HFFc6 (cell line): ENCODE measurements at places on chromosomes 12 and 14. TPM values are rescaled to one million over a fixed set of nuclear protein-coding genes. Genes with fewer than 3 reads are reported as not detected.

- no peak overlapping the region for H3K4me3 ChIP-seq
- H3K27ac ChIP-seq: no peak overlapping the region
- H3K27me3 ChIP-seq: peaks cover 3% of the 10 kb centered on the region
- no peak for DNase-seq
- peaks cover 11% of the 10 kb centered on the region; the same call in 1 of the 2 replicates for H3K36me3 ChIP-seq
Measured at GRCh38 chr14:69193721-69194120, 2.4 kb downstream of the EXD2 start.

The MAGOHB gene
- total RNA-seq: 35.4 to 45.5 TPM (median 42.3 TPM) in 3 replicates

The KSR2 gene
- total RNA-seq: 0.15 TPM in 1 of 3 replicates, not detected in the others

GRCh38 chr12:108551535-108551934, 9.4 kb downstream of the SART3 start:
- H3K4me1 ChIP-seq: peaks cover 60% of the 10 kb centered on the region
- H3K36me3 ChIP-seq: peaks cover 14% of the 10 kb centered on the region
- peak overlapping the region; percentile 69 for H3K27ac ChIP-seq
- H3K4me3 ChIP-seq: peak overlapping the region; percentile 65

DNA sequence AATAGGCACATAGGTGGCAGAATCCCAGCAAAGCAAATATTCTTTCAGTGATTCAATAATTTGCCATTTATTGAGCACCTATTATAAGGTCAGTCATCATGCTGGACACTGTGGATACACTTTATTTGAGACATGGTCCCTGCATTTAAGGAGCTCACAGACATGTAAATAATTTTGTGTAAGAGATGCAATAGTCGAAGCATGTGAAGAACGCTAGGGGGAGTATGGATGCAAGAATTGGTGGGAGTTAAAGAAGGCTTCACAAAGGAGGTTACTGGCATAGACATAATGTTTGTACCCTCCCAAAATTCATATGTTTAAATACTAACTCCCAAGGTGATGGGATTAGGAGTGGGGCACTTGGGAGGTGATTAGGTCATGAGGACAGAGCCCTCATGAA, 260.6 kb upstream of the GARIN6 start:
- no peak overlapping the region for H3K4me3 ChIP-seq
- peaks cover 5% of the 10 kb centered on the region; the same call in 1 of the 2 replicates for H3K36me3 ChIP-seq
- H3K4me1 ChIP-seq: no peaks in the 10 kb centered on the region
- H3K27me3 ChIP-seq: no peaks in the 10 kb centered on the region
- DNase-seq: no peak

GRCh38 chr12:68824597-68825250, 16.7 kb downstream of the MDM2 start:
- H3K36me3 ChIP-seq: peaks cover 51% of the 10 kb centered on the region
- no peak for DNase-seq
- H3K27me3 ChIP-seq: peaks cover 10% of the 10 kb centered on the region
- peaks cover 58% of the 10 kb centered on the region for H3K4me1 ChIP-seq

The PTPRO gene
- 0.08 to 0.27 TPM in 2 of 3 replicates, not detected in the other for total RNA-seq

The KRT82 gene
- not detected in 3 replicates for total RNA-seq

DNA sequence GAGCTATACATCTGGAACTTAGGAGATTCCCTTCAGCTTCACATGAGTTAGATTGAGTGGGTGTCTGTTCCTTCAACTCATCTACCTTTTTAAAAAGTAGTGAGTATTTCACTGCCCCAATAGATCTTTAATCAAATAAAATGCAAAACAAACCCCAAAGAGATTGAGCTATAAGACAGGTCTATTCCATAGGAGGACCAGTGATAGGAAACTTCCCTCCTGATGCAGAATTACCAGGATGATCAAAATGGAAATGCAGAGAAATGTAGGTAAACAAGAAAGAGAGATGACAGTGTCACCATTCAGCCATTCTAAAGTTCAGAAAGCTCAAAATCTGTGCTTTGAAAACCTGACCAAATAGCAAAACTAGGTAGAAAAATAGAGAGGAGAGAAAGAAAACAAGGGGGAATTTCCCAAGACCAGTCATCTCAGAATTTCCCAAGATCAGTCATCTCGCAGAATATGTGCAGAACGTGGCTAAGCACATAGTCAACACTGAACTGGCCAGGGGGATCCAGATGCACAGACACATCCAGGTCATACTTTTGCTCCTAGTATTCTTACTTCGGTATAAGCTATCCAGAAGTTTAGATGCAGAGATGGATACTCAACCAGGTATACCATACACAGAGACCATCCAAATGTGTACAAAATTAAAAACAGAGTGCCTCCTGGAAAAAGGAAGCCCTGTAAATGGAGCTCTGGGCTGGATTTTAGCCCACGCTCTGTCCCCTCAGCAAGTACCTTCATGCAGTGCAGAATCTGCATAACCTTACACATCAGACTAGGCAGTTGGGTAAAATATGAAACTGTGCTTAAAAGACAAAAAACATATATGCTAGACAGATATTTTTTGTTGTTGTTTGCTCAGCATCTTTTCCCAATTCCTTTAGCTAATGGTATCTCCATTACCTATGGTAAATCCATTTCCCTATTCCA, 27.4 kb downstream of the SLC41A2 start:
- H3K27ac ChIP-seq: no peak overlapping the region
- no peaks in the 10 kb centered on the region for H3K36me3 ChIP-seq
- peak; percentile 7 for DNase-seq
- H3K4me3 ChIP-seq: no peak overlapping the region

GRCh38 chr14:106039400-106039799, 513.0 kb downstream of the TMEM121 start:
- no peak overlapping the region for H3K27ac ChIP-seq
- H3K4me1 ChIP-seq: no peaks in the 10 kb centered on the region
- no peak overlapping the region for H3K4me3 ChIP-seq
- no peaks in the 10 kb centered on the region for H3K36me3 ChIP-seq
- no peaks in the 10 kb centered on the region for H3K27me3 ChIP-seq
- DNase-seq: no peak
